Right ventricle myocardium inferior (tissue), 1 donor: ENCODE measurements at places on chromosomes 5 and 9. TPM values are rescaled to one million over a fixed set of nuclear protein-coding genes. Genes with fewer than 3 reads are reported as not detected.
A peak's percentile ranks its signal among the peaks of the same experiment; 100 is the strongest.

GRCh38 chr9:96619491-96620180 lies at the start of gene CDC14B:
Gene CDC14B (minus strand): TSS chr9:96619843. CDS start chr9:96619378, 465 bp downstream.
- DNase-seq, result peak; percentile 95

DNA sequence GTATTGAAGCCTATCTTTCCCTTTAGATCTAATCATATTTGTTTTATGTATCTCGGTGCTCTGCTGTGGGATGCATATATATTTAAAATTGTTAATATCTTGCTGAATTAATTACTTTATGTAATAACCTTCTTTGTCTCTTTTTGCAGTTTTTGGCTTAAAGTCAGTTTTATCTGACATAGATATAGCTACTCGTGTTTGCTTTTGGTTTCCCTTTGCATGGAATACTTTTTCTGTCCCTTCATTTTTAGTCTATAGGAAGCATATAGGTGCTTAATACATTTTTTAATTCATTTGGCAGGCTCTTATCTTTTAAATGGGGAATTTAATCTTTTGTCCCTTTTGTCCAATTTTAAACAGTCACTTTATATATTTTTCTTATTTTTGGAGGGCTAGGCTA lies 360.6 kb upstream of the PRR16 start:
- no peak for DNase-seq

DNA sequence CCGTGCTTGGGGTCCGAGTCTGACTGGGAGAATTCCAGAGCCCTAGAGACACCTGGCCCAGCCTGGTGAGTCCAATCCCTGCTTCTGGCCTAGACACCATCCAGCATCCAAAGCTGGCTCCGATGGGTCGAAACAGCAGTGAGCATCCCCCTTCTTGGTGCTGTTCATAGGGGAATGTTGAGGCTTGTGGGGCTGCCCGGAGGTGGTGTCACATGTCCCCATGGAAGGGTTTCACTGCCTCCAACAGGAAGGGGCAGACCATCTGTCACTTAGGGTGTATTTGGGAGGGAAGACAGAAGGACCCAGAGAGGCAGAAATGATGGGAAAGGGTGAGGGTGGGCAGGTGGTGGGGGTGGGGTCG lies 13.9 kb downstream of the C9orf50 start:
- DNase-seq, result no peak

GRCh38 chr5:91257301-91257700 lies 125.8 kb downstream of the ARRDC3 start:
- no peak for DNase-seq

DNA sequence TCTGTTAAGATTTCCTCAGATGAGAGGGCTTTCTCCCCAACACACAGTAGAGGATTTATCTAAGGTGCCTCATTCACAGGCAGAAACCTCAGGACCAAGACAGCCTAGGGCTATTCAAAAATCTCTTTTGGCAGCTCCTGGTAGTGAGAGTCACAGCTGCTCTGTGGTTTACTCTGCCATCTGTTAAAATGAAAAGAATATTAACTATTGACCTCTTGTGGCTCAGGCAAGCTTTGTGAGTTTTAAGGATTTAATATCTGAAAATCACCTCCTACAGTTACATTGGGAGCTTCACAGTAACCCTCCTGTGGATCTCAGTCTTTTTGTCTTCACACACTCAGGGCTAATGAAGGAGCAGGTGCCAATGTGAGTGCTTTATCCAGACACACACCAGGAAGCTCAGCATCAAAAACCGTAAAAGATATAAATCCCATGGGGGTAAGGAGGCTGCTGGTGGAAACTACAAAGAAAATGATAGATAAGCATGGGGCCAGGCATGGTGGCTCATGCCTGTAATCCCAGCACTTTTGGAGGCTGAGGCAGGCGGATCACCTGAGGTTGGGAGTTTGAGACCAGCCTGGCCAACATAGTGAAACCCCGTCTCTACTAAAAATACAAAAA lies 29.7 kb downstream of the PPP1R2B start:
- DNase-seq, result no peak

- DNase-seq, result no peak
These were observed 111.5 kb upstream of the IL7R start for GRCh38 chr5:35745193-35745592.

- DNase-seq, result no peak
These were observed 36.4 kb upstream of the SMC5 start for GRCh38 chr9:70222354-70222753.

DNA sequence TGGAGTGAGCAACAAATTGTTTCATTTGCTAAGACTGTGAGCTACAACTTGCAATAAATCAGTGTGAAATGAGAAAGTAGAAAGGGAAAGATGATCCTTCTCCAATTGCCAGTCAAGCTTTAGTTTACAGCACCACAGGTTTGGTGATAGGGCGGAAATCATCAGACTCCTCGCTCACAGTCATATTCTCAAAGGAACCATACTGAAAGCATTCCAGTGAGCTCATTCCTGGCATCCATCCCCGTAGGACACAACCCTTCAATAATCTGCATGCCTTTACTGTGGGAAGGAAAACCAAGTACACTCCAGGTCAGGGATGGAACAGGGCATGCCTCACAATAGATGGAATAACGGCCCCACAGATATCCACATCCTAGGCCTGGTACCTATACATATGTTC lies 80.7 kb downstream of the FSTL4 start:
- no peak for DNase-seq

DNA sequence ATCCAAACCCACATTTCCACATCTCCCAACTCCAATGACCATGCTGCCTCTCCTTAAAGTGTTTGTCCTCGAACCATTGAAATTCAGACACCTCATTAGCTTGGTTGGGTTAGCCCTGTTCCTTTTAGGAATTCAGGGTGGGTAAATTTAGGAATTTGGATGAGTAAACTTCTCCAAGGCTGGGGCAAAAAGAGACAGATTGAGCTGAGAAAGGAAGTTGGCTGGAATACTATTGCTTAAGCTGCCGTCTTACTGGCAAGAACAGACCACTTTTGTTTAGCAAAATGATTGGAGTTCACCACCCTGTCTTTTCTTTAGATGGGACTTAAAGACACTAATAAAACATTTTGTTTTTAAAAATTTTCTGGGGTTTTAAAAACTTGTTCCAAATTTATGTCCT lies 143.6 kb upstream of the GDNF start:
- DNase-seq, result no peak

GRCh38 chr5:172051643-172052339 lies 45.4 kb upstream of the FBXW11 start:
- no peak for DNase-seq

GRCh38 chr5:169767938-169768337 lies 130.9 kb downstream of the DOCK2 start:
- peak; percentile 70 for DNase-seq

GRCh38 chr9:90841213-90841612 lies 39.6 kb downstream of the SYK start:
- DNase-seq, result no peak

DNA sequence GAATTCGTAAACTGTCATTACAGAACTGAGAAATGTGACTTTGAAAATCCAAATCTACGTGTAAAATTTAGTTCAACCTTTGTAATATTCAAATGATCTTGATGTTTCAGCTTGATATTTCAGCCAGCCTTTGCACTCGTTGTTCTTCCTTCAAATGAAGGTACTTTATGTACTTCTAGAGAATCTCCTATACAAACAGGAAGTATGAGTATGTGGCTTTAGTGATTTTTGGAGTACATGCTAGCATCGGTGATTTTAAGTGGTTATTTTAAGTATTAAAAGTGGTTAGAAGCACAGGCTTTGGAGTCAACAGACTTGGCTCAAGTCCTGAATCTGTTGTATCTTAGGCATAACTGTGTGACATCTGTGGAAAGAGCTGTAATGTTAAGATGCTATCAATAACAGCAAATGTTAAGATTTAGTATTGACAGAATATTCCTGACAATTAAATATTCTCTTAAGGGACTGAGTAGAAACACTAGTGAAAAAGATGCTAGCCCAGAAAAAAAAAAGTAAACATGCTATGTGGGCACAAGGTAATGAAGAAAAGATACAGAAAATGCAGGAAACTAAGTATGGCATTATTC lies 398.0 kb downstream of the ADGRV1 start:
- DNase-seq, result no peak

DNA sequence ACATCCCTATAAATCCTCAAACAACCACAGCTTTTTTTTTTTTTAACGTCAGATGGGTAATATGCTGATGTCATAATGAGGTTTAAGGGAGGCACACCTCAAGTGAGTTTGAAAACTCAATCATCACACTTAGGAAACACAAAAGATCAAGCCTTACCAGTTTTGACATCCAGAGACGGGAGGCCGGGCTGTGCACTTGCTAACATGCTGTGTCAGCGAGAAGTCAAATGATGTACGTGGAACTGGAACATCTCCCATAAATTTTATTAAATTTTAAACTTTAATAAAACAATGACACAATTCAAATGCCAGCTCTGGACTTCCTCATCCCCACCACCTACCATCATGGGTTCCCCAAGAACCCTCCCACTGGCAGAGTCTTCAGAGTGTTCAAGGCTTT lies 117.6 kb downstream of the C5orf15 start:
- no peak for DNase-seq

GRCh38 chr5:136251502-136252169 lies 58.7 kb upstream of the SMIM32 start:
- no peak for DNase-seq

DNA sequence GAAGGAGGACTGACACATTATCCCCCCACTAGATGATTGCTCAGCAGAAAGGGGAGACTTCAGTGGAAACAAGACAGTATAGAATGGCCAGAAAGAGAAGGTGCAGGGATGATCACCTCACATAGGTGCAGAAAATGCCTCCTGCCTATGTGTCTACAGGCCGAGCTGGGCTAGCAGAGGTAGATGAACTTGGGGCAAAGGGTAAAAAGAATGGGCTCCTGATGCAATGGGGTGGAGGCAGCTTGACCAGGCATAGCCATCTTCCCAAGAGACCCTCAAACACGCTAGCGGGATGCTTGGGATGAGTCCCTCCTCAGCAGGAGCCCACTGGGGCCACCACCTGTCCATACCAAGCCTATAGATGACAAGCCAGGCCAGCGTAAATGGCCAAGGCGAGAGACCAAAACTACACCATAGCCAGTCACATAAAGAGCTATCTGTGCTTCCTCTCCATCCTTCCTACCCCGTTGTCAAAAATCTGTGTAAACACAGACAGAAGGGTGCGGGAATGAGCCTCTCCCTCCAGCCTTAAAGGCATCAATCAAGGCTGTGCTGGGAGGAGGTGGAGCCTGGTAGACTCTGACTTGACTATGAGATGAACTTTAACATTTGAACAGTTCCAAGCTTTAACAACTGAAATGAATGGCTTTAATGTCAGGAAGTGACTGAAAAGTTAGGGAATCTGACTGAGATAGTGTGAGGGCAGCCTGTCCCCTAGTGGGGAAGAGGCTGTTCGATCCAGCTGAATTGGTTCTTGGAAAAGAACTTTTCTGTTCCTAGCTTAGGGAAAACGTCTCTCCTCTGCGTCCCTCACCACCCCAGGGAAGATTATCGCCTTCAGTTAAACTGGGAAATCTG lies 10.4 kb downstream of the C9orf152 start:
- DNase-seq, result no peak

GRCh38 chr5:124738681-124739633 lies 7.5 kb downstream of the ZNF608 start:
- DNase-seq, result no peak

GRCh38 chr9:114099669-114100270 lies 678 bp upstream of the KIF12 start:
- no peak for DNase-seq

GRCh38 chr9:27529316-27530278 lies at the start of gene MOB3B:
Gene MOB3B (minus strand): TSS chr9:27529814. CDS start chr9:27455550, 74,264 bp downstream.
- peak; percentile 94 for DNase-seq

DNA sequence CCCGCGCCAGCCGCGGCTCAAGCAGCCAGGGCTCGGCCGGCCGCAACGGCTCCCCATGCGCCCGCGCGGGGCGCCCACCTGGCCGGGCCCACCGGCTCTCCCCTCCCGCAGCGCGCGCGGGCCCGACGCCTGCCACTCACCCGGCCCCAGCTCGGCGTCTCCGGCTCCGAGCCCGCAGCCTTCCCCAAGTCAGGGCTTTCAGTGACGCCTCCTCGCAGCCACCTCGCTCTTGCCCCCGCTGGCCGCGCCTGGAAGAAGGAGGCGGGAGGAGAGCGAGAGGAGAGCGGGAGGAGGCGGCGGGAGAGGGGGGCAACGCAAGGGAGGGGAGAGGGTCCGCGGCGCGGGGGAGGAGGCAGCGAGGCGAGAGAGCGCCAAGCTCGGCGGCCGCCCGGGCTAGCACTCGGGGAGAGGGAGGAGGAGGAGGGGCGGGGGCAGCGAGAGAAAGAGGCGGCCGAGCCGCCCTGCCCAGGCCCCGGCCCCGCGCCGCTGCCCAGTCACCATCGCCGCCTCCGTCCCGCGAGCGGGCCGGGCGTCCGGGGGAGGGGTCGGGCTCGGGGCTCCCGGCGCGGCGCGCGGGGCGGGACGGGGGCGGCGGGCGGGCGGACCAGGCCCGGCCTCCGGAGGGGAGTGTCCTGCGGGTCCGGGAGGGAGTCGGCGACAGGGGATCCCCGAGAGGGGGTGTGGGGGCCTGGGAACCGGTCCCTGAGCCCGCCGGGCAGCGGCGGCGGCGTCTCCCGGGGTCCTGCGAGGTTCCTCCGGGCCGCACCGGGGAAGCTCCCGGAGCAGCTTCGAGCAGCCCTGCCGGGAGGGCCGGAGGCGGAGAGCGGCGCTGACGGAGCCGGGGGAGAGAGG lies at the start of gene LHFPL2:
Gene LHFPL2 (minus strand): TSS at position 414 of the 852 bp plus-strand sequence. CDS start 138,559 bp downstream, outside the sequence.
- peak; percentile 91 for DNase-seq

DNA sequence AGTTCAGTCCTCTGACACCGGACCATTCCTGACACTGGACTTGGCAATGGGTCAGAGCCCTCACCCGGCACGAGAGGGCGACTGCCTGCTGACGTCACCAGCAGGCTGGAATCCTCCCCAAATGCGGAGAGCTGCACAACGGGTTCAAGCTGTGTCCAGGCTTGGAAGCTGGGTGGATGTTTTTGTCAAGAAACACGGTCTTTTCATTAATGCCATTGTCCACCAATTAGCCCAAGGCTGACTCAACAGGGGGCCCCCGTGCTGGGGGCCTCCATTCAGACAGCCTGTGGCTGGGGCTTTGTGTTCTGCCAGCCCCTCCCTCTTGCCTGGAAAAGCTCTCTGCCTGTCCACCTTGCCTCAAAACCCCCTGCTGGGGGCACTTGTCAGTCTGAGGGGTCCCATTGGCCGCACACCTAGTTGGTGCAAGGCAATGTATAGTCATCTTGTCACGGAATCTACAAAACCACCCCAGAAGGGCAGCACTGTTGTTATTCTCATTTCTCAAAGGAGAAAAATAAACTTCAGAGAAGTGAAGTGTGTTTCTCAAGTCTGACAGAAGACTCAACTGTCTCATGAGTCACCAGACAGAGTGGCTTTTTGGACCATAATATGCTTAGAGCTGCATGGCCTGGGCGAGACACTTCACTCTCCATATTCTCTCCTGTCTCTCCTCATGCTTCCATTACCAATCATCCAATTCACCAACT lies 24.6 kb downstream of the NDUFA8 start:
- peak; percentile 45 for DNase-seq

GRCh38 chr9:129084087-129084486 lies 3.2 kb downstream of the DOLPP1 start:
- DNase-seq, result no peak

GRCh38 chr5:96340357-96340756 lies 92.7 kb downstream of the PCSK1 start:
- no peak for DNase-seq

Gene ABLIM3
- total RNA-seq, result 134 TPM

Gene SYK
- total RNA-seq, result 4.2 TPM

Gene PCDHAC1
- total RNA-seq, result 0.11 TPM

Gene ZNF169
- 1.6 TPM for total RNA-seq

Gene DOCK2
- 7.9 TPM for total RNA-seq

Gene SARDH
- total RNA-seq, result 0.41 TPM

Gene GFRA3
- 1.4 TPM for total RNA-seq

Gene DDX4
- total RNA-seq, result not detected

Gene ZSWIM6
- total RNA-seq, result 8.1 TPM

Gene ASPN
- 5.7 TPM for total RNA-seq

Gene SPINK6
- total RNA-seq, result not detected

Gene ZNF483
- total RNA-seq, result 4.2 TPM

Gene FOXD4L5
- not detected for total RNA-seq
